Mucosa of descending colon (tissue), 3 donors: ENCODE measurements at places on chromosomes 7 and 10.

DNA sequence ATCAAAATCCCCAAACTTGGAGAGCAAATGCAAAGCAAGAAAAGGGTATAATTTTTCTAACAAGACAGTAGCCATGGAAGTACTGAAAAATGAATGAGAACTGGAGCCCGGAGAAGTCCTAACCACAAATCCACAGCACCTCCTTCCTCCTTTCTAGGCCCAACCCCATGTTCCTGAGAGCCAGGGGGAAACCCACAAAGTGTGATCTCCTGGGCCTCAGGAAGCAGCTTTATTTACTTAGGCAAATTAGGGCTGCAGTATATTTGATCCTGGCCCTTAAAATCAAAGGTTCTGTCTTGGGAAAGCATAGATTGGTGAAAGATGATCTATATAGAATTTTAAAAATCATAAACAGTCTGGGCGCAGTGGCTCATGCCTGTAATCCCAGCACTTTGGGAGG is 103.0 kb downstream of the DOCK4 start:
- DNase-seq = peak; percentile 28

GRCh38 chr10:122343135-122343800 is 31.2 kb upstream of the PLEKHA1 start:
- DNase-seq = no peak

DNA sequence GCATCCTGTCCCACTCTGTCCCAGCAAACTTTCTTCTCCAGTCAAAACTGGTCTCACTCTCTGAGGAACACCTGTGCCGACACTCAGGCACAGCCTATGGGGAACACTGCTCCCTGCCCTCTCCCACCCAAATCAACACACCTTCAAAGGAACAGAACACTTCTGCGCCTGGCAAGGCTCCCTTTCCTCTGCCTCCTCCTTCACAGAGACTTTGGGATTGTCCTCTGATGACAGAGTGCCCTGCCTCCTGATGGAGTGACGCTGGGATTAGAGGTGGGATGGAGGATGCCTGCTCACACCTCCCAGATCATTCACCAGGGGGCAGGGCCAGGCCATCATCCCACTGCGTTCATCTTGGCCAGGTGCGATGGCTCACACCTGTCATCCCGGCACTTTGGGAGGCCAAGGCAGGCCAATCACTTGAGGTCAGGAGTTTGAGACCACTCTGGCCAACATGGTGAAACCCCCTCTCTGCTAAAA is 26.5 kb downstream of the KLF6 start:
- no peak for DNase-seq

- DNase-seq = no peak
Observed at GRCh38 chr10:110192552-110192951, 14.9 kb upstream of the MXI1 start.

DNA sequence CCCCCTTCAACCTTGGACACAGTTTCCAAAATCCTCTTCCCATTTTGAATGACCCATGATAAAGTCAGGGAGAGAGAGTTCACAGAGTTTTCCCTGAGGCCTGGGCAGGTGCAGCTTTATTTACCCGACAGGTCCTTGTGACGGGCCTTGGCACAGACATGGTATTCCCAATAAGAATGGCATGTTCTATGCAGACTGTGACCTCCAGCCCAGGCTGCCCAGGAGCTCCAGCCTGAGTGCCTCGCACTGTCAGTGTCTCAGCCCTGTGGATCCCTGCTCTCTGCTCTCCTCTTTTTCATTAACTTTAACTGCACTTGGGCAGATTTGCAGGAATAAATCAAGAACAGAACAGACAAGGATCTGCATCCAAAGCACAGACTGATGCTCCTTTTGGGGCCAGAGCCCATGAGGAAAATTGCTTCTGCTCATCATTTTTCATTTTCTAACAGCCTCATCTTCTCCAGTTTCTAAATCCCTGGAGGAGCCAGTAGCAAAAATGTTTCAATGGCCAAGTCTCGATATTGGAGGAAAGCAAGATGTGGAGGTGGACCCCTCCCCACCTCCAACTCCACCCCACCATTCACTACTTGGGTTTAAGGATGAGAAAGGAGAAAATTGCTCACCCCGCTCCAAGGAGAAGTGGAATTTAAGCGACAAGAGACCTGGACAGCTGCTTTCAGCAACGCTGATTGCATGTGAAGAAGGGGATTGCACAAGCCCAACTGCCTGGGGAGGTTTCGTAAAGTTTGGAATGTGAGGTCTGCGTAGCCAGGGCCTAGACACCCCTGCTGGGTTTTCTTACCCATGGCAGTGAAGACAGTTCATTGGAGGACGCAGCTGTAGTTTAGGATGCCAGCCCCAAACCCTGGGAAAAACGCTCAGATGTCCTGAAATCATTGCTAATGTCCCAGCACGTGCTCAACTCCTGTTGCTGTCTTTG is 225.9 kb downstream of the WDR11 start:
- DNase-seq = no peak

DNA sequence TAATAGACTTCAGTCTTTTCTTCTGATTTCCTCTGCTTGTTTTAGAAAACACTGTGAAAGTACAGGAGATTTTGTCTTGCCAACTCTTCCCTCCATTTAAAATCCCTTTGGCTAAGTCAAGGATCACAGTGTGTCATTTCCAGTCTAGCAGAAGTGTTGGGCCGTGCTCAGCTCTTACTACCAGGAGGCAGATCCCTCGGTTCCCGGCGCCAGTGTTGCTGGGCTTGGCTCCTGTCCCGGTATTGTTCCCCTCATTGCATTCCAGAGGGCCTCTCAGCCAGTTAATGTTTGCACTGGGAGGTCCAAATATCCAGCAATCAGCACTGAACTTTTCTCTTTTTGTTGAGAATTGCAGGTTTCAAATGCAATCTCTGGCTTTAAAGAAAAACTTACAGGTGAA is 612.1 kb upstream of the MGMT start:
- peak; percentile 75 for DNase-seq

- peak; percentile 64 for DNase-seq
Observed at GRCh38 chr10:12350167-12350872, 973 bp downstream of the CAMK1D start.

DNA sequence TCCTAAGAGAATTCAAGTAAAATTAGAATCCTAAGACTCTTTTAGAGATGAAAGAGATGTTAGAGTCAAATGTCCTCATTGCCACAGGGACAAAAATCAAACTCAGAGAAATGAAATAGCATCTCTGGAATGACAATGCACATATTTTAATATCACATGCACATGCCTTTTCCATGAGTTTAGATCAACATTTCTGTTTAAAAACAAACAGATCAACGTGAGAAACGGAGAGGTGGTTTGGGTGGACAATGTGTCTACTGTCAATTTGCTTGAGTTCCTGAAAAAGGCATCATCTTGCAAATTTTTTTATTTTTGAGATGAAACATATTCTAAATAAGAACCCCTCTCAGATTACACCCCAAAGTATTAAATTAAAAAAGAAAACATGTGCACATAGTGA is 130.0 kb downstream of the CHRM2 start:
- no peak for DNase-seq

GRCh38 chr7:38169847-38170246 is 8.2 kb upstream of the STARD3NL start:
- peak; percentile 32 for DNase-seq

GRCh38 chr7:7816084-7816483 is 97.7 kb upstream of the RPA3 start:
- peak; percentile 8 for DNase-seq

DNA sequence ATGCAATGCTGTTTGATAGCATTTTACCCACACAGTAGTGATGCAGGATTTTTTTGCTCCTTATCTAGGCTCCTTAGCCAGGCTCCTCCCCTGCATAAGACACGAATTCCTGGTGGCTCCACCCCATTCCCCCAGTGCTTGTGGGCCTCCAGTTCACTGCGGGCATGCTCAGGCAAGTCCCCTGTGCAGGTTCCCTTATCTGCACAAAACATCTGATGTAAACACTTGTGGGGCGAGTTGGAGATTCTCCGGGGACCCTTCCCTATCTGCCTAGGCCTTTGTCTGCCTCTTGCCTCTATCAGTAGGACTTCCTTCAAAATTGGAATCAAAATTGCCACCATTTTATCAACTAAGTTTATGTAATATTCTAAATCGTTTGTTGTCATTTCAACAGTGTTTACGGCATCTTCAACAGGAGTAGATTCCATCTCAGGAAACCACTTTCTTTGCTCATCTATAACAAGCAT is 5.4 kb upstream of the STK17A start:
- no peak for DNase-seq

- DNase-seq = peak; percentile 22
Observed at GRCh38 chr7:151839451-151839921, 37.4 kb downstream of the PRKAG2 start.

DNA sequence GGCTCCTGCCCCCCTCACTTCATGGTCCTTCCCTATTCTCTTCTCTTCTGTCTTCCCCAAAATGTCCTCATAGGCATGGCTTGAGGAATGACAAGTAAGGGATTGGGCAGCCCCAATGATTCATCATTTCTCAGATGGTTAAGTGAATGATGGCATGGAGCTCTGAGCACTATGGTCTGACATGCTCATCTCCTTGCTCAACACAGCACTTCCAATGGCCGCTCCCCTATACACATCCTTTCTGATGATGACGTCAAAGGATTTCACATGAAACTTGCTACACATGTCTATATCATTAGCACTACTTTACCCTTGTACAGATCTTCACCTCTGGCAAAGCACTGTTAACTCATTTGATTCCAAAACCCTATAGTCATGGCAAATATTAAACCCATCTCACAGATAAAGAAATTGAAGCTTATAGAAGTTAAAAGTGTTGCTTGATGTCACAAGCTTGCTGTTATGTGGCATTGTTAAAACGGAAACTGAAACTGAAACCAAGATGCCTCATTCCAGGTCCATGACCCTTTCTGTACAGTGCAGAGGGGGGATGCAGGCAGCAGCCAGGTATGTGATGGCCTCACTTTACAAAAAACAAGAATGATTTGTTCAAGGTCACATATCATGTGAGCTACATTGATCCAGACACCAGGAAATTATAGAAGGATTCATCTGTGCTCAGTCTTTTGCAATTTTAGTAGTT is 90.0 kb upstream of the PLXNA4 start:
- no peak for DNase-seq

GRCh38 chr10:123529146-123529760 is 136.9 kb upstream of the GPR26 start:
- no peak for DNase-seq

DNA sequence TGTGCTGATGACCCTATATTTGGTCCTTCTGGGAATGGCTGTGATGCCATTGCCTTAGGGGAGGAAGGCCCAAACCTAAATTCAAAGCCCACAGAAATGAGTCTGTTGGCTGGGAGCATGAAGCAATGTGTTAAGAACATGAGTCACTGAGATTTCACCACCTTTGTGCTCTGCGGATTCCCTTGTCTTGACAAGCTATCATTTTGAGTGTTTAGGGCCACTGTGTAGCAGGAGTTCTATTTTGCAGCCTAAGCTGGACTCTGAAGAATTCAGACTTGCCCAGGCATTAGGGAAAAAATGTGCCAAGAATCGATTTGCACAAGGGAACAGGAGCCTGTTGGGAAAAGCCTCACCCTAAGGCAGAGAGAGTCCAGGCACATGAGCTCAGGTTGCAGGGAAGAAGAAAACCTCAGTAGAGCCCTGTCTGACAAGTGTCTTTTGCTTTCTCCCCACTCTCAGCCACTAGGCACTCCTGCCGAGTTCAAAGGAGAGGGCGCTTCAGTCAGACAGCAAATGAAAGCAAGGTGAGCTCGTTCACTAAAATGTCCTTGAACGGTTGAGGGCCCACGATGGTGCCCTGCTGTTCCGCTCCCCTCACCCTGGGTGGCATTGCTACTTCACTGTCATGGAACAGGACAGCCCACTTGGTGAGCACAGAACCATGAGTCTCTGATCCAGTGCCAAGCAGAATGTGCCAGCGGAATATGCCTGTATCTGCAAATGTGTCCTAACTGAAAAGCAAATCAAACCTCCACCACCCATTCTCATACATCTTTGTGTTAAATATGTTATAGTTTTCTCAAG is 93.6 kb downstream of the PRLHR start:
- DNase-seq = no peak

GRCh38 chr10:47438857-47439474 is 44.9 kb downstream of the ANXA8 start:
- DNase-seq = peak; percentile 77

GRCh38 chr10:101858723-101859500 is 15.3 kb upstream of the KCNIP2 start:
- no peak for DNase-seq

GRCh38 chr7:129828989-129829736 is 123.6 kb downstream of the UBE2H start:
- no peak for DNase-seq

DNA sequence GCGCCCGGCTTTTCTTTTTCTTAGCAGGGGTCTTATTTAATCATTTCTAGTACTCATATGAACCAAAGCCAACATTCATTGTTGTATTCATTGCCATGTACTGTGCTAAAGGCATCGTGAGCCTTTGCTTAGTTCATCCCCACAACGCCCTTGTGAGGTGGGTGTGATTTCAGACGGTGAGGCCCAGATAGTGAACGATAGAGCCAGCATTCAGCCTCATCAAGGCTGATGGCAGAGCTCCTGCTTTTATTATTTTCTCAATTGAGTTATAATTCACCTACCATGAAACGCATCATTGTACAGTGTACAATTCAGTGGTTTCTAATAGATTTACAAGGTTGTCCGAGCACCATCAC is 50.1 kb downstream of the HK1 start:
- DNase-seq = no peak

DNA sequence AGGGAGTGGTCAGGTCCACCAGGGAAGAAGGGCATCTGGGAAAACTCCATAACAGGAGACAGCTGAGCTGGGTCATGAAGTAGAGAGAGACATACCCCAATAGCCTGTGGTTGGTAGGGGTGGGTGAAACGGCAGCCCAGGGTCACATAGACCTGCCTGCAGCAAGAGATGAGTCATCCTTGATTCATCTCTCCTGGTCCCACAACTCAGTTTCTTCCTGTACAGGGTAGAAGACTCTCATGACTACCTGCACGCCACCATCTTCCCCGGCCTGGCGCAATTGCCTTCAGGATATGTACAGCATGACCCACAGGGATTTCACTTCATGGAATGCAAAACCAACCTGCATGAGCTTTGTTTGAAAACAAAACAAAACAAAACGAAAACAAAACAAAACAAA is 45.1 kb upstream of the ADAM12 start:
- no peak for DNase-seq

- no peak for DNase-seq
Observed at GRCh38 chr10:24911029-24911428, 41.4 kb downstream of the PRTFDC1 start.

DNA sequence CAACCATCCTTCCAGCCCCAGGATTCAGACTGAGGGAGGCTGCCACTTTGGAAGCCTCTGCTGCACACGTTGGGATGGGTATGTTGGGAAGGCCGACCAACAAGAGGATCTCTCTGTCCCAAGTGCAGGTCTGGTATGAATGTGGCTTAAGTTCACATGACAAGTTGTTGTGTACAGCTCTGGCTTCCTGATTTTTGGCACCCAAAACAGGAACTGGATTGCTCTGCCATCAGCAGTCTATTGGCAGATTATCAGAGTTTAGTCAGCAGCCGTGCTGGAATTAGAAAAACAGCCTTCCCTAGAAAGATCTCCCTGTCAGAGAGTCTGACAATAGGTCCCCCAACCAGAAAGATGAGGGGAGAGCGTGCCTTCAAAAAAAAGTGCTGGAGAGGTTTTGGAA is 66.9 kb downstream of the GOLGA7B start:
- peak; percentile 7 for DNase-seq
